ENCODE measurements at places on chromosomes 5 and 9.
A peak's percentile ranks its signal among the peaks of the same experiment; 100 is the strongest.

DNA sequence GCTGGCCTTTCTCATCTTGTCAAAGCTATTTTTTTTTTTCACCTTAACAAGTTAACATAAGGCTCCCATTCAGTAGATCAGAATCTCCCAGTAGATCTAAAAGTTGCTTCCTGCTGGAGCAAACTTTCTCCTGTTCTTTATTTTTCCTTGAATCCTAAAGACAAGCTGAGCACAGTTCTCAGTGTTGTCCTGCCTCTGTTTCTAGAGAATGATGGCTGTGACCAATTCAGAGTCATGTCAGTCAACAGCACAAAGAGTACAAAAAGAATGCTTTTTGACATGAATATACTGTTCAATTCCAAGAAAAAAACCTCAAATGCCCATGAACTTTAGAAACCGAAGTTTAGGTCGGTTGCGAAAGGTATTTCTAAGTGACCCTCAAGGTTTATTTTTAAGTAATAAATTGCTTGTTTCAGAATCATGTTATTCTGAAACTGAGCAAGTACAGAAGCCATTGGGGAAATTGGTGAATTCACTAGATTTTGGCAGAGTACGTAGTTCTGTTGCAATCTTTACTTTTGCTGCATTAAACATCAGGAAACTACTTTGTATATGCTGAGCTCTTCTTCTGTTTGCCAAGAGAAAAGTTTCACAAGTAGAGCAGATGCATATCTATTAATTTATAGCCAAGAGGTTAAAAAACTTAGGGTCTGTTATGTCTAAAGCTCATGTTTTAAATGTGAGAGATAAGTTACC, 161.7 kb upstream of the RPS23 start:
- DNase-seq: no peak

DNA sequence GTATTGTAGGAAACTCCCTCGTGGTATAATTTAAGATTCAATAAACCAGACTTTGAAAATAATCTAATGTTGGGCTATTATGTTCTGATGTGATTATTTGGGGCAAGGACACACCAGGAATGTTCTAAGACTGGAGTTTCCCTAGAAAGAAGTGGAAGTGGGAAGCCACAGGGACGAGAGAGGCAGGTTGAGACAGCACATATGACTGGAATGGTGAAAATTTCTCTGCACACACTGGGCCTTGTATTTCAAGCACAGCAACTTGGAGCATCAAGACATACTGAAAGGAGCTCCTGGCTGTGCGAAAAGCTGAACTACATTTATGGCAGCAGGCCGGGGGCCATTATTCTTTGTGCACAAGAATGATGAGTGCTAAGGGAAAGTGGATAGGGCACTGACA, 98.2 kb downstream of the CETN3 start:
- DNase-seq: no peak

- no peak for DNase-seq
These were observed 13.2 kb downstream of the NADK2 start for GRCh38 chr5:36228505-36228904.

- no peak for DNase-seq
These were observed 1.4 kb downstream of the GPX3 start for GRCh38 chr5:151021746-151022145.

- DNase-seq: peak; percentile 50
These were observed 46.8 kb upstream of the RNF20 start for GRCh38 chr9:101486693-101487442.

GRCh38 chr5:110752953-110753352, 14.1 kb downstream of the SLC25A46 start:
- no peak for DNase-seq

DNA sequence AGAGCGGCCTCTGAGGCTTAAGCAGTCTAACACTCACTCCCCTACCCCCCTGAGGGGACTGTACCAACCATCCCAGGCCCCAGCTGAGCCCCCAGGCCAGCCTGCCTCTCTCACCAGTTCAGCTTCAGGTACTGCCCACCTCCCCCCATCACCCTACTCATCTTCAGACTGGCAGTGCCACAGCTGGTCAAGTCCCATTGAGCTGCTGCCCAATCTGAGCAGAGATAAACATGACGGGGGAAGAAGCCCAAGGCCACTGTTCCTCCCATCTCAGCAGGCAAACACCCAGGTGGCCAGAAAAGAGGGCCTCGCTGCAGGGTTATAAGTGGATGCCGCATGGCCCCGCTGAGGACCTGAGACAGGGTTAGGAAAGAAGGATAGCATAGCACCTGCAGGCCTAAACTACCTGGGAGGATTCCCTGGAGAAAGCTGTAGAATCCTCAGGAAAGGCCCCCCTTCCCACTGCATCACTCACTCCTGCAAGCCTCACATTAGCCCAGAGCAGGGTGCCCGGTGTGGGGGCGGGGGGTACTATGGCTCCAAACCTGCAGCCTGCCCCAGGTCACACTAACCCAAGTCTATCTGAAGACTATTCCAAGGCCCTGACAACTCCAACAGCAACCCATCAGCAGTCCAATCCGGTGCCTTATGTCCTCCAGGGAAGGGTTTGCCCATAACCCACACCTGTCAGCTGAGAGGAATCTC, 3.6 kb downstream of the B4GALT1 start:
- DNase-seq: no peak

GRCh38 chr9:77960356-77961153, 71.1 kb downstream of the GNAQ start:
- no peak for DNase-seq

DNA sequence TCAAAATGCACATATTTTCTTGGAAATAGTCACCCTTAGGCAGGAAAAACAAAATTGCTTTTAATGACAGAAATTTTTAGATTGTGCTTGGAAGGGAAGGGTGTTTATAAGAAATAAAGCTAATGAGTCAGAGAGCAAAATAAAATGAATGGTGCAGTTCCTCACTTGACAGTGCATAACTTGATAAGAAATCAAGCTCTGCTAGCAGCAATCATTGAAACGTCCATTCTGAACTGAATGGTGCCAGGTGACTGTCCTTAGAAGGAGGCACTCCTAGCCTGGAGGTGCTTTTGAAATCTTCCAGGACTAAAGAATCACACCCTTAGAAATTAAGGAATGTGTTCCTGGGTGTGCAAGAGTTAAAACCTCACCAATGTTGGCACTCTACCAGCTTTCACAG, 202.5 kb downstream of the EFNA5 start:
- DNase-seq: no peak

DNA sequence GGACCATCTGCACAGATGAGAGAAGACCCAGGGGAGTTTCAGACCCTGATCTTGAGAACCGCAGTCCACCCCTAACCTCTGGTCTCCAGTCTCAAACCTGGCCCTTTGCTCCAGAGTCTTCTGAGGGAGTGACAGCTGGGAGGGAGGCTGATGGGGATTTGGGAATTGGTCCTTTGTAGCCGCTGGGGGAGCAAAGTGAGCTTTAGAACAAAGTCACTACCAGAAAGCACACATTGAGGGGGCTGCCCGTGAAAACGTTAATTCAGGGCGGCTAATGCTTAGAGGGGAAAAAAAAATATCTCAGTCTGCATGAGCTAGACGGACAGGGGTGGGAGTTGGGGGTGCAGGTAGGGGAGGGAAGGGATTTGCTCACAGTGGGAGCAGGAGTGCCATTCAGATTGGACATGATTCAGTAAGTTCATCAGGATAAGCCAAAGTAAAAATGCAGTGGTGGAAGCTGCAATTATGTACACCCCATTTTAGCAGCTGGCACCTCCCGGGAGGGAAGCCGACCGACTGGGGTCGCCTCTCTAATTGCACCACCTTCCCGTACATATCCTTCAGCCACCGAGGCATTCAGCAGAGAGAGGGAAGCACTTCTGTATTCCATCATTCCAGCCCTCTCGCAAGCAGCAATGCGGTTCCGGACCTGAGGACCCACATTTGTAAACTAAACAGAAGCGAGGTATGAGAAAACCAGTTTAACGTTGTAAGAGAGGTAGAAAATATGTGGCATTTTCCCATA, 123.4 kb upstream of the RETREG1 start:
- DNase-seq: no peak

- peak; percentile 35 for DNase-seq
These were observed 30.0 kb upstream of the STOM start for GRCh38 chr9:121399883-121400607.
